ENCODE measurements at places on chromosomes 5 and 9.

DNA sequence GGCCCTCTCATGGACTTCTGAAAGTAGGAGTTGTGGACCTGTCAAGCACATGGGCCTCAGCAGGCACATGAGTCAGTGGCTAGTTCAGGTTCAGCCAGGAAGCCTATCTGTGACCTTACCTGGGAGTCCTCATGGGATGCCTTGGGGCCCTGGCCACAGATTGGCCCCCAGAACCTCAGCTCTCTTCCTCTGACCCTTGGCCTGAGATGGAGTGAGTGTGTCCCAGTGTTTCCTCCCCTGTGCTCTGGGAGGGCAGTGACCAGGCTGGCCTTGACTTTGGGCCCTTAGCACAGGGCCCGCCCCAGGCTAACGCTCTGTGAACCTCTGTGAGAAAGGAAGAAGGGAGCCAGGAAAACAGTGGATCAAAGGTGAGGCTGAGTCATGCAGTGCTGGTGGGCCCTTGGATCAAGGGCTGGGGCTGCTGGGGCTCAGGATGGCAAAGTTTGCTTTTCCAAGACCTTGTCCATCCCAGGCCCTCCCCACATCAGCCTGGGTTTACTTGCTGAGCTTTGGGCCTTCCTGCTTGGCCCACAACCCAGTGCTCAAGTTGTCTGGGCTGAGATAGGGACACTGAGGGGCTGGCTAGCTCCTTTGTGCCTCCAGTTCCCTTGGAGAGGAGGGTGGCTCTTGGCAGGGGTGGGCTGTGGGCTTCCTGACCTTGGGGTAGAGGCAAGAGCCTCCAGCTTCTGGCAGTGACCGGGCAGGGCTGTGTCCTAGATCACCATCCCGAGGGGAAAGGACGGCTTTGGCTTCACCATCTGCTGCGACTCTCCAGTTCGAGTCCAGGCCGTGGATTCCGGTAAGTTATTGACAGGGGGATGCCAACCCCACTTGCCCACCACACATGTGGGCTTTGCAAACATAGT, 41.4 kb downstream of the RGS3 start:
- peak; percentile 38 for DNase-seq

DNA sequence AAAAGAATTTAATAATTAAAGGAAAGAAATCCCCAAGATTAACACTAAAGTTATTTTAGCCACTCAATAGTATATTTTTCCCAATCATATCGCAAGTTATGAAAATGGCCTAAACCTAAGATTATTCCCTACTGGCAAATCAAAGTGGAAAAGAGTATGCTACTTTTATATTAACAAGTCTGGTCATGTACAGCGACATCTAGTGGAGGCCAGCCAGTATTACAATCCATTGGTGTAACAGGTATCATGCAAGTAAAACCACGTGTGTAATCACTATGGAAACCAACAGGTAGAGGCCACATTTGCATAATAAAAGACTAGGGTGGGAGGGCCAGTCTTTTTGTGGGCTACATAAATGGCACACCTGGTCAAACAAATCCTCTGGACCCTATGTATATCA, 976.4 kb upstream of the CDH9 start:
- DNase-seq = peak; percentile 6

- DNase-seq = no peak
Observed at GRCh38 chr5:116216246-116216645, 131.4 kb downstream of the COMMD10 start.

GRCh38 chr5:135348918-135349317, 50.1 kb downstream of the MACROH2A1 start:
- peak; percentile 20 for DNase-seq

DNA sequence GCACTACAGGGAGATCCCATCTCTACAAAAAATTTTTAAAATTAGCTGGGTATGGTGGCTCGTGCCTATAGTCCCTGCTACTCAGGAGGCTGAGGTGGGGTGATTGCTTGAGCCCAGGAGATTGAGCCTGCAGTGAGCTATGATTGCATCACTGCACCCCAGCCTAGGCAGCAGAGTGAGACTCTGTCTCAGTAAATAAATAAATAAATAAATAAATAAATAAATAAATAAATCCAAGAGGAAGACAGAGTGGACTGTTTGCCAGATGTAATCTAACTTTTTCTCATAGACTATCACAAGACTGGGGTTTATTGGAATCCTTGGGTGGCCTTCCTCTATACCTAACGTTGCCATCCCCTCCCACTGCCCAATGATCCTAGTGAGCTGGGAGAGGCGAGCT, 19.2 kb upstream of the TCF7 start:
- DNase-seq = no peak

- DNase-seq = peak; percentile 26
Observed at GRCh38 chr5:43020399-43020746, 19.7 kb downstream of the ANXA2R start.

- DNase-seq = peak; percentile 99
Observed at GRCh38 chr5:179275941-179276837, 69.1 kb downstream of the ADAMTS2 start.

DNA sequence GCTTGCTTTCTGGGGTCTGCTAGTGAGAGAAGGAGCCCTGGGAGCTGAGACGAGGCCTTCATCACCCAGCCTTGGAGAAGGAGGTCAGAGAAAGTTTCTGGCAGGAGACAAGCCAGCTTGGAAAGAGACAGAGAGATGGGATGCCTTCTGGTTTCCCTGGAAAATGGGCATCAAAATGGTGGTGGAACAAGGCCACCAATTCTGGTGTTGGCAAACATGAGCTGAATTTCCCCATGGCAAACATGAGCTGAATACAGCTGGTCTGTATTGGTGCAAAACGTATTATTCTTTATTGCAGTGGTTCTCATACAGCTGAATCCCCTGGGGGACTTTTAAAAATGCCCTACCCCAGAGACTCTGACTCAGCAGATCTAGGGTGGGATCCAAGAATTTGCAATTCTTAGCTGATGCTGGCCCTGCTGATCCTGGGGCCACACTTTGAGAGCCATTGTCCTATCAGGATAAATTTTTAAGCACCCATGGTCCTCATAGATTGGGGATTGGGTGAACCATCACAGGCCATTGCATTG, 39.1 kb upstream of the S1PR3 start:
- peak; percentile 35 for DNase-seq

GRCh38 chr5:17224858-17225511, 7.6 kb downstream of the BASP1 start:
- DNase-seq = peak; percentile 73

DNA sequence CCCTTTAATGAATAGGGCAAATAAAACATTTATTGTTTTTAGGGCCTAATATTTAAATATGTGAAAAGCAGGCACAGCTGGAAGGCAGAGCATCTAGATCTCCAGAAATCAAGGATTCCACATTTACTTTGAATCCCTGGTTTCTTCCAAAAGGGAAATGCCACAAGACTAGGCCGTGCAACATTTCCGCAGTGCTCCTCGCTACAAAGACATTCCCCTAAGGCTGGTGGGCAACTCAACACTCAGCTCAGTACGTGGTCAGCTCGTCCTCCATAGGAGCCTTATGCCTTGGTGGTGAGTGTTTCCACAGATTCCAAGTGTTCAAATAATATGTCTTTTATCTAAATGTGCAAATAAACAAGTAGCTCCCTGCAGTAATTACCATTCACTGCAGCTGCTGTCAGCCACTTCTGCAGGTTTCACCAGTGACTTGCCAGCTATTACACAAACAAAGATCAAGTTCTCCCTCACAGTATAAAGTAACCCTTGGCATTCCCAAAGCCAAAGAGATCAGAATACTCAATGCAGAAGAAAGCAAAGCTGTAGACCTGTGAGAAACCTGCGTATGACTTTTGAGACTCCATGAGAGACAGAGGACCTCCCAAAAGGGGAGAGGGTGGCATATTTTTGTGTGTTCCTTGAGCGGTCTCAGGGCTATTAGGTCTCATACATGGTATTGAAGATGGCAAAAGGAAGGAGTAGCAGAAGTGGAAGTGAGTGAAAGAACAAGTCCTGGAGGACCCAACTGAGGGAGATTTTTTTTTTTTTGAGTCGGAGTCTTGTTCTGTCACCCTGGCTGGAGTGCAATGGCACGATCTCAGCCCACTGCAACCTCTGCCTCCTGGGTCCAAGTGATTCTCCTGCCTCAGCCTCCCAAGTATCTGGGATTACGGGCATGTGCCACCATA, 38.0 kb upstream of the TENT2 start:
- no peak for DNase-seq

DNA sequence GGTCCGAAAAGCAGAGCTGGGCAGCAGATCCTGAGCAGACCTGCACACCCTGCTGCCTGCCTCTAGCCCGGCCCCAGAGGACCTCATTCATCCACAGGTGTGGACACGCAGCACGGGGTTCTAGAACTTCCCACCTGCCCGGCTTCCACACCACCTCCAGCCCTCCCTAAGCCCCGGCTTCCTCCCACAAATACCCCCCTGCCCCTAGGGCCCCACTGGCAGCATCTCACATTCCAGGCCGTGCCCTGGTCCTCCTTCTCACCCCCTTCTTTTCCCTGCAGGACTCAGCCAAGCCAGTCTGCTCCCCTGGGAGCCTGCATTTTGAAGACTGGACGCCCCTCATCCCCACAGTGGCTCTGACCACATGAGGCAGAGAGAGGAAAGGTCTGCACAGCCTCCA, 138.9 kb downstream of the ADAMTS2 start:
- DNase-seq = no peak

DNA sequence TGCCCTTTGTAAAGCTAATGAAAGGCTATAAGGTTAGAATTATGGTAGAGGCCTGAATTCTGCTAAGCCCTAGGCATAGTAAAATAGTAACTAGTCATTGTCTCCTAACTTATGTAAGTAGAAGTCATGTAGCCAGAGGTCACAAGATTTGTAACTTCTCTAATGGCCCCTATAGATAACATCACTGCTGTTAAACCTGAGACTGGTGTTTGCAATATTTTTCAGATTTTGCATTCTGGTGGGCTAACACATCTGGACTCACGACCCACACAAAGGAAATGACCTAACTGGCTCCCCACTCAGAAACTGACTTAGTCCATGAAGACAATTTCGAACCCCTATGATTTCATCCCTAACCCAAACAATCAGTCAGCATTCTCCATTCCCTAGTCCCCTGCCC, 37.2 kb upstream of the TTC39B start:
- no peak for DNase-seq

- DNase-seq = no peak
Observed at GRCh38 chr9:70441622-70442021, 27.2 kb upstream of the KLF9 start.

GRCh38 chr5:154318691-154319090, 127.1 kb upstream of the SAP30L start:
- DNase-seq = no peak

- DNase-seq = no peak
Observed at GRCh38 chr9:93256878-93257807, 73.2 kb downstream of the WNK2 start.

GRCh38 chr9:126228111-126228780, 98.4 kb upstream of the MVB12B start:
- no peak for DNase-seq

DNA sequence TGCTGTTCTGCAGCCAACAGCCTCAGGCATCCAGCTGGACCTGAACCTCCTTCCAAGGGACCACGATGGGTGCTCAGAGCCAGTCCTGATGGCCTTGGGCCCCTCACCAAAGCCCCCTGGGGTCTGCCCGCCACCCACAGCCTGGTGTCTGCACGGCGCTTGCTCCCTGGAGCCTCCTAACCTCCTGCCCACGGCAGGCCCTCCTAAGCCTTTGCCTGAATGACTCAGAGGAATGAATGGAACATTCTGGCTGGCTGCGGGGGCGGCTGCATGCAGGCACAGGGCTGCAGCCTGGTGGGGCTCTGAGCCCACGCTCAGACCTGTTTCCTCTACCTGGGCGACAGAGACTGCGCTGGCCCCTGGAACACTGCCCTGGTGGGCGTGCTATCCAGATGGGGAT, 6.9 kb downstream of the SOHLH1 start:
- DNase-seq = peak; percentile 17

- no peak for DNase-seq
Observed at GRCh38 chr9:84953252-84953773, 283.8 kb downstream of the NTRK2 start.

- DNase-seq = peak; percentile 95
Observed at GRCh38 chr5:150214289-150214688, 24.4 kb downstream of the SLC6A7 start.

DNA sequence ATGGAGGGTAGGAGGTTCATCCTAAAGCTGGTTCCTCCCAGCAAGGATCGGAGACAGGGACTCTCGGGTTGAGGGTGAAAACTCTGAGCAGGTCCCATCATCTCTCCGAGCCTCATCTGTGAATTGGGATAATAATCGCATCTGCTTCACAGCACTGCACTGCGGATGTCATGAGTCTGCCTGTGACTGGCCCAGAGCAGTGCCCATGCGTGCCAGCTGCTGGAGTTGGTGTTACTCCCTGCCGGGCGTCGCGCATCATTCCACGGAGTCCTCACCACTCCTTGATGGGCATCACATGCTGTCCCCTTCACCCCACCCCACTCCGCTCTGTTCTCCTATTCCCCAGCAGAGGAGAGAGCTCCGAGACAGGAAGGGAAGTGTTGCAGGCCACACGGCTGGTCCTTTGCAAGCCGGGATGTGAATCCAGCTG, 35.1 kb upstream of the ORM1 start:
- DNase-seq = no peak

Data from fibroblast of mammary gland (primary cell).